Colonic mucosa (tissue), 4 donors: ENCODE measurements at places on chromosomes 12 and 14. TPM values are rescaled to one million over a fixed set of nuclear protein-coding genes. Genes with fewer than 3 reads are reported as not detected.

TAS2R30 gene
- 2.0 TPM for total RNA-seq

KLRC4 gene
- total RNA-seq = 0.47 TPM

RNF212B gene
- total RNA-seq = not detected

LRRK2 gene
- total RNA-seq = 1.7 TPM

GAS2L3 gene
- 23.5 TPM for total RNA-seq

CD4 gene
- 13.4 TPM for total RNA-seq

B4GALNT3 gene
- 73.7 TPM for total RNA-seq

TOMM20L gene
- not detected for total RNA-seq

GARIN6 gene
- not detected for total RNA-seq

SPTB gene
- 0.42 TPM for total RNA-seq

SDR9C7 gene
- total RNA-seq = not detected

ANKRD33 gene
- total RNA-seq = not detected

SLCO1B1 gene
- total RNA-seq = not detected

PPP1R13B gene
- 41.1 TPM for total RNA-seq

MGP gene
- 37.6 TPM for total RNA-seq

PITPNM2 gene
- total RNA-seq = 9.3 TPM

PLEKHG7 gene
- 0.32 TPM for total RNA-seq

STON2 gene
- 12.7 TPM for total RNA-seq

HHIPL1 gene
- total RNA-seq = 0.44 TPM

TDP1 gene
- total RNA-seq = 20.0 TPM

KRT78 gene
- total RNA-seq = not detected

C12orf50 gene
- not detected for total RNA-seq

ADGRD1 gene
- 3.5 TPM for total RNA-seq

FGD6 gene
- total RNA-seq = 21.8 TPM

RTN1 gene
- total RNA-seq = 4.7 TPM

FSCB gene
- total RNA-seq = not detected

TNFAIP2 gene
- total RNA-seq = 26.9 TPM

SLC38A6 gene
- 7.8 TPM for total RNA-seq

FOXG1 gene
- total RNA-seq = not detected

GPR135 gene
- total RNA-seq = 1.4 TPM

CCDC177 gene
- total RNA-seq = not detected

COX6A1 gene
- 887 TPM for total RNA-seq

AREL1 gene
- total RNA-seq = 37.2 TPM

OVCH1 gene
- not detected for total RNA-seq

IFNG-AS1 gene
- total RNA-seq = not detected

VRTN gene
- total RNA-seq = not detected

VDR gene
- total RNA-seq = 124 TPM

FRMD6 gene
- total RNA-seq = 2.7 TPM

CLEC6A gene
- total RNA-seq = not detected

ACSS3 gene
- total RNA-seq = 1.6 TPM

GDF3 gene
- not detected for total RNA-seq

FKBP11 gene
- 33.7 TPM for total RNA-seq

CD69 gene
- 3.2 TPM for total RNA-seq

ARHGEF25 gene
- 12.8 TPM for total RNA-seq

NUAK1 gene
- 2.2 TPM for total RNA-seq
